ENCODE measurements at places on chromosomes 1 and 21. TPM values are rescaled to one million over a fixed set of nuclear protein-coding genes. Genes with fewer than 3 reads are reported as not detected.

The POLR3C gene
- 50.3 TPM for total RNA-seq

The APOBEC4 gene
- not detected for total RNA-seq

The MYBPHL gene
- not detected for total RNA-seq

- H3K4me1 ChIP-seq = peaks cover 24% of the 10 kb centered on the region
- H3K36me3 ChIP-seq = no peaks in the 10 kb centered on the region
- DNase-seq = no peak
- no peaks in the 10 kb centered on the region for H3K27me3 ChIP-seq
These were observed 94.8 kb downstream of the TGFBR3 start for GRCh38 chr1:91791103-91791502.

GRCh38 chr1:112509005-112509659 is 367 bp downstream of the WNT2B start:
- H3K36me3 ChIP-seq = no peaks in the 10 kb centered on the region
- H3K4me1 ChIP-seq = peaks cover 4% of the 10 kb centered on the region
- no peak for DNase-seq
- H3K27ac ChIP-seq = no peak overlapping the region

DNA sequence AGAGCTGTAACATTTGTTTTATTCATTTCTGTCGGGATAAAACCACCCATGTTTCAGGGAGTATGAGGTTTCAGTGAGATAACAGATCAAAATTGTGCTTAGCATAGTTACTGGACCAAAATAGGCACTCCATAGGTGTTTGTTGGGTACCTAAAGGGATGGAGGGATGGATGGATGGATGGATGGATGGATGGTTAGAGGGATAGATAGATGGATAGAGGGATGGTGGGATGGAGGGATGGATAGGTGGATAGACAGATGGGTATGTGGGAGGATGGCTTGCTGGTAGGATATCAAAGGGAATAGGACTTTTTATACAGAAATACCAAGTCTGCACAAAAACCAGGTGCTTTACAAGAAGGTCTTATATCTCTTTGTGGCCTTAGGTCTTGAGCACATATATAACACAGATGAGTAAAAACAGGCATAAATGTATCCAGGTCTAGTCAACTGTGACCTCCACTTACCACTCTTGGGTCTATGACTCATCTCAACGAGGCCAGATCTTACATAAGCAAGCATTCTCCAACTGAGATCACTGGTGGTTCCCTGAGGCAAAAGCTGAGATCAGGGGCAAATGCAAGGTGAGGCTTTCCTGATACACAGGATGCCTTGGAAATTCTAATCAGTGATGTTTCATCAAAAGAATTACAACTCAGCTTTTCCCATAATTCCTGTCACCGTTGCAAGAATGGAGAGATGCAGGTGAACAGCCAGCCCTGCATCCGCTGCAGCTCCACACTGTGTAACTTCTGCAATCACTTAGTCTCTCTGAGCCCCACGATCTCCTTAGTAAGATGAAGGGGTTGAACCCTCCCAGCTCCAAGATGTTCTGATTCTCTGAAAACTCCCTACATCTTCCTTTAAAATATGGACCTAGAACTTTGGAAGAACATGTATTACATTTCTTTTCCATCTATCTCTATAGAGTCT is 32.0 kb downstream of the PTAFR start:
- DNase-seq = no peak
- H3K27me3 ChIP-seq = no peaks in the 10 kb centered on the region
- H3K4me1 ChIP-seq = no peaks in the 10 kb centered on the region
- no peak overlapping the region for H3K4me3 ChIP-seq
- no peak overlapping the region for H3K27ac ChIP-seq
- H3K36me3 ChIP-seq = no peaks in the 10 kb centered on the region

GRCh38 chr21:46284077-46284644 is 1.2 kb downstream of the MCM3AP start:
- H3K36me3 ChIP-seq = no peaks in the 10 kb centered on the region
- no peaks in the 10 kb centered on the region for H3K27me3 ChIP-seq
- H3K4me1 ChIP-seq = no peaks in the 10 kb centered on the region
- DNase-seq = peak; percentile 31

DNA sequence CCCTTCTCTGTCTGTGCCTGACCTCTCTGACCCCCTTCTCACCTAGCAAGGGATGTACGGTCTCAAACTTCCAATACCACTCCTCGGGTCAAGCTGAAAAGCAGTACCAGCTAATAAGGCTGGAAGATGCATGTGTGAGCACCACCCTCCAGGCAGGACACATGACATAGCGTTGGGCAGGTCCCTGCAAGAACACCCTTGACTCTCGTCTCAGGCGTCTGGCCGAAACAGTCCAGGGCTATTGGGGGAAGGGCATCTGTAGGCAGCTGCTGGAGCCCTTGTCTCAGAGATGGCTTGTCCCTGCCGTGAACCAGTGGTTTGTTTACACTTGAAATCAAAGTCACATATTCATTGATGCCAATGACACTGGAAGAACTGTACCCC is 56.5 kb downstream of the CD46 start:
- peaks cover 23% of the 10 kb centered on the region for H3K4me1 ChIP-seq
- H3K27ac ChIP-seq = peak overlapping the region; percentile 60
- H3K4me3 ChIP-seq = no peak overlapping the region
- H3K27me3 ChIP-seq = no peaks in the 10 kb centered on the region

- DNase-seq = no peak
- H3K27ac ChIP-seq = no peak overlapping the region
- H3K4me1 ChIP-seq = no peaks in the 10 kb centered on the region
- no peaks in the 10 kb centered on the region for H3K27me3 ChIP-seq
These were observed 20.7 kb downstream of the BACE2 start for GRCh38 chr21:41188486-41189149.

GRCh38 chr1:65722461-65722860 is 70.2 kb upstream of the PDE4B start:
- H3K36me3 ChIP-seq = no peaks in the 10 kb centered on the region
- no peaks in the 10 kb centered on the region for H3K4me1 ChIP-seq
- no peaks in the 10 kb centered on the region for H3K27me3 ChIP-seq
- H3K4me3 ChIP-seq = no peak overlapping the region
- no peak for DNase-seq

GRCh38 chr1:172753964-172754363 is 95.1 kb downstream of the FASLG start:
- no peak overlapping the region for H3K4me3 ChIP-seq
- H3K27me3 ChIP-seq = no peaks in the 10 kb centered on the region
- no peaks in the 10 kb centered on the region for H3K4me1 ChIP-seq
- H3K27ac ChIP-seq = no peak overlapping the region

DNA sequence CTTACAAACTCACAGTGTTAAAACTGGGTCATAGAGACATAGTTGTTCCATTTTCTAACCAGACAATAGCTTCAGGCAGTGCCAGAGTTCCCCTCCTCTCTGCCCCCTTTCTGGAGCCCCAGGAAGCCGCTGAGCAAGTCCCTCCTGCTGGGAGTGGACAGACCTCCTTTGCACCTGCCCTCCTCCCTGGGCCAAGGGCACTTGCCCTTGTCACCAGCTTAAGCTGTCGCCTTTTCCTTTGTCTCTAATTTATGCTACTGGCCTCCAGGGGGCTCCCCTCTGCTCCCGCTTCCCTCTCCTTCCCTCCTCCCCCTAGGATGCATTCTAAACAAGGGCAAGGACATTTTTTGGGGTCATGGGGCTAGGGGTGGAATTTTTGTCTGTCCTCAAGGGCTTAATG is 182.4 kb downstream of the MIS18A start:
- H3K4me3 ChIP-seq = no peak overlapping the region
- no peaks in the 10 kb centered on the region for H3K27me3 ChIP-seq
- H3K4me1 ChIP-seq = no peaks in the 10 kb centered on the region
- DNase-seq = no peak
- H3K36me3 ChIP-seq = no peaks in the 10 kb centered on the region

- no peaks in the 10 kb centered on the region for H3K36me3 ChIP-seq
- no peaks in the 10 kb centered on the region for H3K4me1 ChIP-seq
- H3K27ac ChIP-seq = no peak overlapping the region
These were observed 10.0 kb downstream of the SELL start for GRCh38 chr1:169701261-169702005.

Data from breast epithelium (tissue), 4 donors.